ENCODE measurements at places on chromosomes 4 and X.

DNA sequence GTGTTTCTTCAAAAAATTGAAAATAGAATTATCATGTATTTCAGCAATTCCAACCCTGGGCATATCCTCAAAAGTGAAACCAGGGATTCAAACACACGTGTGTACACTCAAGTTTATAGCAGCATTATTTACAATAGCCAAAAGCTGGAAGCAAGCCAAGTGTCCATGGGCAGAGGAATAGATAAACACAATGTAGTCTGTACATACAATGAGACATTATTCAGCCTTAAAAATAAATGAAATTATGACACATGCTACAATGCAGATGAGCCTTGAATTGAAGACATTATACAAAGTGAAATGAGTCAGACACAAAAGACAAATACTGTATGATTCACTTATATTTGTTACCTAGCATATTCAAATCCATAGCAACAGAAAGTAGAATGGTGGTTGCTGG, 853.4 kb downstream of the STIM2 start:
- no peak for DNase-seq

DNA sequence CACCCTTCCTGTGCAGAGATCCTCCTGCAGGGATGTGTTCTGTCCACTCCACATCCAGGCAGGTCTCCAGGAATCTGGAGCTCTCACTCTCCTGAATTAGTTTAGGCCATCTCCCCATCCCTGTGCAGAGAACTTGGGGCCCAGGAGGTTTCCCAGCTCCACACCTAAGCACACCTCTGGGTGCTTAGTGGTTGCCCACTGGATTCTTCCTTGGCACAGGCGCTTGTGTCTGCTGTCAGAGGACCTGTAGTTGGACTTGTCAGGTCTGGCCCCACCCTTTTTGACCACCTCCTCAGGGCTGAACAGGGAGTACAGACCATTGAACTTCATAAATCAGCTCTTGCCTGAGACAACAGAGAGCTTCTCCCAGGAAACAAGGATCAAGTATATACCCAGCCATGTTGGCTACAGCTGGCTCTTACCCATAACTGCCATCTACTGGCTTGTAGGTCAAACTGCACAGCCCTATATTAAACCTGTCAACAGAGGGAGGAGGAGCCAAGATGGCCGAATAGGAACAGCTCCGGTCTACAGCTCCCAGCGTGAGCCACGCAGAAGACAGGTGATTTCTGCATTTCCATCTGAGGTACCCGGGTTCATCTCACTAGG, 275.5 kb downstream of the PPARGC1A start:
- no peak for DNase-seq

DNA sequence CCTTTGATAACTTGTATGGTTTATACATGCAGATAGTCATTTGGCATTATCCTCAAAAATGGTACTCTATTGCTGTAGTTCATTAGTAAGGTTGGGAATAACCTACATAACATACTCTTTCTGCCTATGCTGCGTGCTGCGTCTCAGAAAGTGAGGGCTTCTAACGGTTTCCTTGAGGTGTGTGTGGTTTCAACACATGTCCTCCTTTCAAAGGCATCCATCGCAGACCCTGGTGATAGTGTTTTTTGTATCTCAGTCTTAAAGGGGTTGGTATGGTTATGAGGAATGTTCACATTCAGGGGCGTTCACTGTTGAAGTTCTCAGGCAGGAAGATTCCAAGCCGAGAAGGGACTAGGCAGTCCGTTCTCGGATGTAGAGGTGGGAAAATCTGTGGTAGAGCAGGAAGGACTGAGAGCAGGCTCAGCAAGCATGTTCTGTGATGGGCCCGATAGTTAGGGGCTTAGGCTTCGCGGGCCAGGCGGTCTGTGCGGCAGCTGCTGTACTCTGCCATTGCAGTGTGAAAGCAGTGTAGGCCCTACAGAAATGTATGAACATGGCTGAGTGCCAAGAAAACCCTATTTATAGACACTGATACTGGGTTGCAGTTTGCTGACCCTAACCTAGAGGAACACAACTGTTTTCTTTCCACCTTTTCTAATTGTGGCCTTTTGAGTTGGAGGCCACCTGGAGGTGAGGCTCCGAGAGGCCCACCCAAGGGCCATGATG, 123.2 kb downstream of the GPR143 start:
- DNase-seq, result no peak

GRCh38 chrX:132657876-132658275, 169.0 kb upstream of the MBNL3 start:
- DNase-seq, result no peak

DNA sequence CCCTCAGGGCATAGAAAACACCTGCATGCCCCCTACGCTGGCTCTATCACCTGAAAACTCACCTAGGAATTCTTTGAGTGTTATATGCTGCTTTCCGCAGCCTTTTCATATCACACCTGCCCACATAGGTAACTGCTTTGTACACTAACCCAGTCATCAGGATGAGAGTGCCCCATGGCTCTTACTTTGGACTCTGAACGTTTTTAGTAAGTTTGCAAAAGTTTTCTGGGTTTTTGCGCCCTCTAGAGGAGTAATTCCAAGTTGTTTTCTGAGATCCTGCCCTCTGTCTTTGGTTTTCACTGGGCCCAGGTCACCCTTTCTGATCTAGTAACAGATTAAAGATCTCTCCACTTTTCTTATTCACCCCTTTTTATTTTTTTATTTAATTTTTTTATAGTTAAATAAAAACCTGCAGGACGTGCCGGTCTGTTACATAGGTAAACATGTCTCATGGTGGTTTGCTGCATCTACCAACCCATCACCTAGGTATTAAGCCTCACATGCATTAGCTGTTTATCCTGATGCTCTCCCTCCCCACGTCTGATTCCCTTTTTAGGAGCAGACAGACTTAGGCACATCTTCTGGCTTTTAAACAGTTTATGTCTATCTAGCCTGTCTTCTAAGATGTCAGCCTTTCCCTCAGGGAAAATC, 139.2 kb downstream of the NWD2 start:
- DNase-seq, result no peak

- peak; percentile 54 for DNase-seq
Observed at GRCh38 chr4:124278477-124278876, 434.1 kb downstream of the ANKRD50 start.

DNA sequence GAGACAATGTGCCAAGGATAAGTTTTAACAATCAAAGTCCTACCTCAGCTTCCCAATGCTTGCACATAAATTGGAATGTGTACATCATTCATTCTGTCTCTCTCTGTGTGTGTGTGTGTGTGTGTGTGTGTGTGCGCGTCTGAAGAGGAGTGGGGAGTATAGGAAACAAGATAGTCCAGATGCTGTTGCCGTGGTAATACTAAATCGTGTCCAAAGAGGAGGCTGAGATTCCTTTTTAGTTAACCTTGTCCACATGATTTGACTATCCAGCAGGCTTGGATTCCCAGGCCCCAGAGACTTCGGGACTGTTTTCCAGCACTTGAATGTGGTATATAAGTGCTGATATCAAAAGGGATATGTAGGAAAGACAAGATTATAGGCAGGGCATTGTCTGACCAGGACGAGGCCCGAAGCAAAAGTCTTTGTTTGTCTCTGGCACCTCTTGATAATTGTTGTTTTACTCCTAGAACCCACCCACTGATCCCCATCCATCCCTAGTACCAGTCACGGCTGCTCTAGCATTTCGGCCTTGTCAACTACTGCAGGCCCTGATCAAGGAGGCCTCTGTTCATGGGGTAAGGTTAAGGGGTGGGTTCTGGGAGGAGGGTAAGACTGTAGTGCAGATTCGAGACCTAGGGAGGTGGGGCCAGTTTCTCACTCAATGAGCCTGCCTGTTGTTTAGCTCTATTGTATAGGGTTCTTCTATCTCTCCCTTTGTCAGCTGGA, 3.9 kb downstream of the PLP1 start:
- no peak for DNase-seq

DNA sequence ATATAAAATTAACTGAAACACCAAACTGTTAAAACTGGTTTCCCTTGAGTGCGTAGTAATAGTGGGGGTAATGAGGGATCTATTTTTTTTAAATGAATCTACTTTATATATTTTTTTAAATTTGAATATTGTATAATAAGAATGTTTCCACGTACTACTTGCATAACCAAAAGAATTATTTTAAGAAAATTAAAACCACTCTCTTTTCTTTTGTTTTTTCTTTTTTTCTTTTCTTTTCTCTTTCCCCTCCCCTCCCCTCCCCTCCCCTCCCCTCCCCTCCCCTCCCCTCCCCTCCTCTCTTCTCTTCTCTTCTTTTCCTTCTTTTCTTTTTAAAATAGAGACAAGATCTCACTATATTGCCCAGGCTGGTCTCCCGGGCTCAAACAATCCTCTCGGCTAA, 166.9 kb upstream of the MID1 start:
- DNase-seq, result no peak

- DNase-seq, result no peak
Observed at GRCh38 chrX:12986164-12986779, 11.4 kb downstream of the TMSB4X start.

DNA sequence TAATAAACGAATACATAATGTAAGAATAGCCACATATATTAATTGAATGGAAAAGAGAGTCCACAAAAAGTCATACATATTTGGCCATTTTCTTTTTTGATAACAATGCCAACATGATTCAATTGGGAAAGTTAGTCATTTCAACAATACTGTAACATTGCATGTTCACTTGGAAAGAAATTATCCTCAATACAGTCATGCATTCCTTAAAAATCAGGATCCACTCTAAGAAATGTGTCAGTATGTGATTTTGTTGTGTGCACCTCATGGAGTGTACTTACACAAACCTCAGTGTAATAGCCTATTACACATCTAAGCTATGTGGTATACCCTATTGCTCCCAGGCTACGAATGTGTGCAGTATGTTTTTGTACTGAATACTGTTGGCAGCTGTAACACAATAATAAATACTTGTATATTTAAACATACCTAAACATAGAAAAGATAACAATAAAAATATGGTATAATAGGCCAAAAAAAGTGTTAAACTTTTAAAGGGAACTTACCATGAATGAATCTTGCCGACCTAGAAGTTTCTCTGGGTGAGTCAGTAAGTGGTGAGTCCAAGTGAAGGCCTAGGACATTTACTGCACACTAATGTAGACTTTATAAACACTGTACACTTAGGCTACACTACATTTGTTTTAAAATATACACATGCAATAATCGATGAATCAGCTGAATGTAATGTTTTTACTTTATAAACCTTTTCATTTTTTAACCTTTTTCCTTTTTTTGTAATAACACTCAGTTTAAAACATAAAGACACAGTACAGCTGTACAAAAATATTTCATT, 806.8 kb downstream of the PCDH18 start:
- no peak for DNase-seq

DNA sequence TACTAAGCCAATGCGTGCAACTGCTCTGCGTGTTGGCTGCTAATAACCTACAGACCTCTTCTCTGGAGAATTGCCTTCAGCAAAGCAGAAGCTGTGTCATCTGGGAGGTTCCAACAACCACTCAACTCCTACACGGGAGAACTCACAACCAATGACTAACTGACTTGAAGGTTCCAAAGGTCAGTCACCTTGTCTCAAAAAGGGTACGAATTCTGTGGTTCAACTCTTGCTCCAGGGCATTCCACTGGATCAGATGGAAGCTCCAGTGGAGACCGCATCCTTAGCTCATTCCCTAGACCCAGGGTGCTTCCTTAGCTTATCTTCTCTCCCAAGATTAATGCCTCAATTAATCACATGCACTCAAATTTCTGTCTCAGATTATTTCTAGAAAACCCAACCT, 222.7 kb downstream of the CHIC2 start:
- no peak for DNase-seq

- DNase-seq, result no peak
Observed at GRCh38 chr4:112085156-112086035, 59.9 kb upstream of the FAM241A start.

DNA sequence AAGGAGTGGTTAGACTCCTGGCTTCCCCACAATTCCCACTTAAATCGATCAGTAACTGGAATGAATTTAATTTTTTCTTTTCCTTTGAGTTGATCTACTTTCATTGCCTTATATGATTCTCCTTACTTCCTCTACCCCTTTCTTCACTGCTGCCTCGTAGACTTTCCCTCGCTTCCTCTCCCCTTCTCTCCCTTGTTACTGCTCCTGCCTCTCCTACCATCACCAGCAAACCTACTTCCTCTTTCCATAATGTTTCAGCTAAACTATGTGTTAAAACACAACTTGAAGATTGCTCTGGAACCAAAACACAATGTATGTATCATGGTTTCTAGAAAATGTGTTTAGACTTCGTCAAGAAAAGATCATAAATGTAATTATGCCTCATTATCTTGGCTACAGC, 132.0 kb upstream of the TET2 start:
- DNase-seq, result no peak

DNA sequence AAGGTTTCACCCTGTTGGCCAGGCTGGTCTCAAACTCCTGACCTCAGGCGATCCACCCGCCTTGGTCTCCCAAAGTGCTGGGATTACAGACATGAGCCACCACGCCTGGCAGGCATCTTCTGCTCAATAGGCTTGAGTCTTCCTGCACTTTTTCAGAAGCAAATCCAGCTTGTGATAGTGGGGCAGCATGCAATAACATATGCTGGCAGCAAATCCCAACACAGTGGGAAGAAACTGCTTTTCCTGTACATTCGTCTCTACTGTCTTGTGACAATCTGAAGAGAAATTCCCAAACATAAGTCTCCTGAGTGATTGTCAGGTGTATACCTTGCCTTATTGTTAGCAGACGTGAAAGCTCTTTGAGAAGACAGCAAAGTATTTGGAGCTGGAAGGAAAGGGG, 145.7 kb downstream of the PALLD start:
- no peak for DNase-seq

DNA sequence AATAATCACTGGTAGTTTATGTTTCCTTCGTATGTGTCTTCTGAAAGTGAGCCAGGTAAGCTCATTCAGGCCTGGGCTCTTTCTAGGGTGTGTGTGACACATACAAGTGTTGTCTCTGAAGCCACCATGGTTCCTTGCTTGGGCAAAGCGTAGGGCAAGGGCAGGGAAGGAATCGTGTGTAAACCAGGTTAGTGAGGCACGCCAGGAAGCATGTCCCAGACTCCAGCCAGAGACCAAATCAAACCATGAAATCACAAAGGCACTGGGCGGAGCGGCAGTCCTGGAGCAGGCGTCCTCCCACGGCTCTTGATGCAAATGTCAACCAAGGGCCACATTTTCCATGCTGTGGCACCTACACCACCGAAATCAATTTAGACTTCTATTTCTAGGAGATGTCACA, 67.0 kb downstream of the NYX start:
- no peak for DNase-seq

GRCh38 chr4:93617606-93618005, 210.9 kb upstream of the ATOH1 start:
- no peak for DNase-seq

DNA sequence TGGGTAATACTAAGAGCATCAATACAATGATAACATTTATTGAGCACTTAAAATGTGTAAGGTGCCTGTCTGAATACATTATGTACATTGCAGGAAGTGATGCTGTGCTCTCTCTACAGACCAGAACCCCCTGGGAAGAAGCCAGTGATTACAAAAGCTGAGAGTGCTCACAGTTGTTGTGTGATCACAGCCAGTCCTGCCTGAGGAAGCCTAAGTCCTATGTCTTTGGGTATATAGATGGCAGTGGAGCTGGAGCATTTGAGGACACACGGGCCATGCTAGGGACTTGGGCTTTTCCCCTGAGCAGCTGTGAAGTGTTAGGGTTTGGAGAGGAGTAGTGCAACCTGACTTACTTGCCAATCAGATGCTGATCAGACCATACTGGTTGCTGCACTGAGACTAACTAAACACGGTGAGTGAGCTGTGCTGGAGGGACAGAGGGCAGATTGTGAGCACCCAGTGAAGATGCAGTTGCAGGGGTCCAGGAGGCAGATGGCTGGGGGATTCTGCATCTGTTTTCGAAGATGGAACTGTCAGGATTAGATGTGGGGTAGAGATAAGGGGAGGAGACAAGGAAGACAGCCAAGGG, 60.8 kb upstream of the TBC1D14 start:
- DNase-seq, result no peak

- no peak for DNase-seq
Observed at GRCh38 chr4:45648846-45649245, 475.0 kb downstream of the GABRG1 start.
